ENCODE measurements at places on chromosomes 5 and 9.

DNA sequence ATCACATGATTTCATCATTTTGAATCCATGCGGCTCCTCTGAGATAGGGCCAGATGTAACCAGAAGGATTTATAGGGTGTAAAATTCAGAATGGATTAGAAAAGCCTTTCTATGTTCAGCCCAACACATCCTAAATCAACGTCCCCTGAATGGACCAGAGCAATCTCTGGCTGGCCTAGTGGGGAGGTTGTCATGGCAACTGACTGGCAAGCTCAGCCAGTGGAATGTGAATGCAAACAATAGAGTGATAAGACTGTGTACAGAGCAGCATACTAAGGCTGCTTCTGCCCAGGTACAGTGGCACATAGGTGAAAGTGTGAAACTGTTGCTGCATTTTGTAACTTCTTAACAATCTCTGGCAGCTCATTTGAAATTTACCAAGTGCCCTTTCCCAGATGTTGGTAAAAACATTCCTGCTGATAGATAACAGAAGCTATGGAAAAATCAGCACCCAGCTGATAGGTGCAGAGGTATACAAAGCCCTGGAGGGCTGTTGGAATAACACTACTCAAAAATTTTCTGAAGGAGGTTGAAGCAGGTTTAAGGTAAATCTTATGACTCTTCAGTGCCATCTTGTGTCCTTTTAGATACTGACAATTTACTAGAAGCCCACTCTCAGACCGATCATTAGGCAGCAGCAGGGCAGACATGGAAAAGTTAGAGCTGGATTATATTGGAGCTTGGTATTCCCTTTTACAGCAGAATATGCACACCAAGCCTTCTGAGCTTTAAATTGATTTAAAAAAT is 267.2 kb downstream of the RAB3C start:
- no peak for DNase-seq

DNA sequence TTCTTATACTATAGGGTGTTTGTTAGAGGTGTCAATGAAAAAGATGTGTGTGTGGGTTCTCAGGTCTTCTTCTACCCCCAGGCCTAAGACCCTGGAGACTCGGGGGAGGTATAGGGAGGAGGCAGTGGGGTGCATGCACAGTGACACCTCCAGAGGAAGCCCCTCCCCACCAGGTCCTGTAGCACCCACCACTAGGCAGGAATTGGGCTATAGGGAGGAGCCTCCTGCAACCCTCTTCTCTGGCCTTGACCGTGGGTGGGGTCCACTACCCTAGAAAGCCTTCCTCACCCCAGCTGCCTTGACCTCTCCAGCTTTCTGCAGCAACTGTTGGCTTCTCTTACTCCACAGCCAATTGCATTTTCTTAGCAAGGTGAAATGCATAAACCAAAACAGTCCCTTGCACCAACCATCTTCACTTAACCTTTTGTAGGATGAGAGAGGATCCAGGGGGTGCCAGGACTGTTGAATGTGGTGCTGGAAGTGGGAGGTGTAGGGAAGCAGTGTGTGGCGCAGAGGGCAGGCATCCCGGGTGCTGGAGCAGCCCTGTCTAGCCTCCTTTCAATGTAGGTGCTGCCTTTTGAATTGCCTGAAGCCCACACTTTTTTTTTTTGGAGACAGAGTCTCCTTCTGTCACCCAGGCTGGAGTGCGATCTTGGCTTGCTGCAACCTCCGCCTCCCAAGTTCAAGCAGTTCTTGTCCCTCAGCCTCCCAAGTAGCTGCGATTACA is 128.5 kb downstream of the RGS3 start:
- no peak for DNase-seq

- DNase-seq, result no peak
These were observed 39.9 kb downstream of the SHC3 start for GRCh38 chr9:89138463-89139390.

DNA sequence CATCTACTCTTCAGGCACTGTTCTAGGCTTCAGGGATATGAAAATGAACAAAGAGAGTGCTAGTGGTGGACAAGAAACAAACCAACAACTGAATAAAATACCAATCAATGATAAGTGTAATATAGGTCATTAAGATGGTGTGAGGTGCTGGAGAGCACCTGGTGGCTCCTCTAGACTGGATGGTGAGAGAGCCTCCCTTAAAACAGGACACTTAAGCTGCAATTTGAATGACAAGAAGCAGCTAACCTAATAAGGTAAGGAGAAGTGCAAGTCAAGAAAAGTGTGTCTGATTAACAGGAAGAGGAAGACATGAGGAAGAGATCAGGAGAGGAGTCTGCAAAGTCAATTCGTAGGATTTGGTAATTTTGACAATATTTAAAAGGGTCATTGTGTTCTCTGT is 23.1 kb downstream of the JAKMIP2 start:
- DNase-seq, result no peak

GRCh38 chr5:33526755-33527154 is 86.0 kb downstream of the TARS1 start:
- DNase-seq, result no peak

- no peak for DNase-seq
These were observed 40.3 kb downstream of the GLRX start for GRCh38 chr5:95782181-95782580.

DNA sequence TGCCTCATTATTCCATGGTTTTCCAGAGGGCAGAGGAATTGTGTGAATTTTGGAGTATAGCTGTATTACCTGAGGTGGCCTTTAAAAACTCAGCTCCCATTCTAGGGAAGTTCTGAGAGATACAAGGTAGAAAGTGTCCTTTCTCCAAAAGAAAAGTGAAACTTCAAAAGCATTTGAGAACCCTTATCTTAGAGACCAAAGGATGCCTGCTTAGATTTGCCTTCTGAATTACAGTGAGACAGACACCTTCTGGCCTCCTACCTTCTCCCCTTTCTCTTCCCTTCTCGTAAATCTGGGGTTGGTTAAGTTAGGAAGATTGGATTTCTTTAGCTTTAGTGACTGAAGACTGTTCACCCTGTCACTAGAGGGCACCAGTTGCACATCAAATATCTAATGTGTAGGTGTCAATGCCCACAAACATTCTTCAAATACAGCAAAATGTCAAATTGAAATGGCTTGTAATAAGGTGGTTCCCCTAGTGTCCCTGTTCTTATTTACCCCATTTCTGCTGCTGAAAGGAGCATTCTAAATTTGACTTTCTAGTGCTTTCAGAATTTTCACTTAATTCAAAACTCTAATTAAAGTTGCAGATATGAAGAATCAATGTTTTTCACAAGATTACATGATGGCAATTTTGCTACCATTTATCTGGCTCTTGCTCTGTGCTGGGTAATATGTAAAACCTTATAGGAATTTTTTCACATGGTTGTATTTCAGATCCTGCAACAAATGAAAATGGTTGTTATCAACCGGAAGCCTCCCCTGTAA is 46.7 kb downstream of the PRRC1 start:
- DNase-seq, result peak; percentile 25
